ENCODE measurements at places on chromosomes 4 and X.

DNA sequence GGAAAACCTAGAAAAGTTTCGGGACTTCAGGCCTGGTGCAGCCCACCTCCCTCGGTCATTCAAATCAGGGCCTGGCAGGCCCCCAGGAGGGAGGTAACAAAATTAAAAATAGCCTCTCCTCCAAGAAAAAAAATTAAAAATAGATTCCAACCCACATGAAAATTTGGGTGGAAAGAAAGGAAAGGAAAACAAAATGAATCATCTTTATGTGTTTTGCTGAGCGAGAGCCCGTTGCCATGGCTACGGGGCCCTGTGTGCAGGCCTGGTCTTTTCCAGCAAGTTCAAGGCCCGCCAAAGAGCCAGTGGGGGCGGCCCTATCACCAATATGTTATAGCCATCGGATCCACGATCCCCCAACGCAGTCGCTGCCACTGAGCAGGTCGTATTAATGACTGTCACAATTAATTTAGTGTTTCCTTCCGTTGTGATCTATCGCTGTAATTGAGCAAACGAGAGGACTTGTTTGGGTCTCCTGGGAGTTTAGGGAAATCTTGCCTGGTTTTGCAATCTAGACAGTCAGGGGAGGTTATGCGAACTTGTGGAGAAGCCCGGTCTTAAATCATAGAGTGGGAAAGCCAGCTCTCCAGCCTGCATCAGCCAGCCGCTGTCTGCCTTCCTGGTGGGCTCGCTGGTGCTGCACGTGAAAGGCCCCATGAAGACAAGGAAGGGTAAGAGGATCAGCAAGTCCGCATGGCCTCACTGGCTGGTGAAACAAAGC lies 452.4 kb downstream of the BCOR start:
- peak; percentile 13 for DNase-seq

- DNase-seq = peak; percentile 21
These were observed 6.8 kb upstream of the FGF2 start for GRCh38 chr4:122819708-122820449.

DNA sequence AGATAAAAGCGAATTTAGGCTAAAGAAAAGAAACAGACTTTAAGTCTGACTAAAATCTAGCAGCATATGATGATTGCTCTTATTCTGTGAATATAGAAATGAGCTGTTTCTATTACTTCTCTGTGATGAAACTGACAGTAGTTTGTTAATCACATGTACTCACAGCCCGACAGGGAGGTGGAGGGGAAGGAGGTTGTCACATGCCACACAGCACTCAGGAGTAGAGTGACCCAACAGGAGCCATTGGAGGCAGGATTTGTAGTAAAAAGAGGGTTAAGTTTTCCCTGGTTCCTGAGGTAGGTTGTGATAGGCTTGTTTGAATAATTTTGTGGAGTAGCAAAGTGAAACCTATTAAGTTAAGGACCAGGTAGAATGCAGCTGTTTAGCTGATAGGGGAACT lies 495.9 kb downstream of the CENPC start:
- DNase-seq = no peak

GRCh38 chr4:174189392-174190015 lies 94.0 kb downstream of the FBXO8 start:
- no peak for DNase-seq

- DNase-seq = peak; percentile 53
These were observed 394 bp downstream of the MED14 start for GRCh38 chrX:40734971-40735324.

DNA sequence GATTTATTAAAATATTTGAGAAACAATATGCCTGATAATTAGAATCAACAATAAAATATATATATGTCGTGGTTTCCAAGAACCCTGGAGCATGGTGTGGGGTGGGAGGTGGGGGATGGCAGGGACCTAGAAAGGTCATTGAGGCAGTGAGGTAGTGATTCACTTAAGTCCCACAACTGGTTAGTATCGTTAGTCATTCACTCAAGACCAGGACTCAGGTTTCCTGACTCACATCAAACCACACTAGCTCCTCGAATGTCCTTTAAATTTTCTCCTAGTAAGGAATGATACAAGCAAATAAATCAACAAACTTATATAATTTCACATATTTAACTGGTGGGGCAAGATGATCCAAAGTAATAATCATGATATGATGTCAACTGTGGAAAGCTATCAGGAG lies 158.8 kb upstream of the AADAT start:
- DNase-seq = no peak

- DNase-seq = peak; percentile 90
These were observed 23.6 kb upstream of the YTHDC1 start for GRCh38 chr4:68373513-68373912.

- no peak for DNase-seq
These were observed 25.4 kb upstream of the PPP1R2C start for GRCh38 chrX:42803320-42803719.

- DNase-seq = peak; percentile 61
These were observed 18.4 kb downstream of the IL21 start for GRCh38 chr4:122602277-122603142.

DNA sequence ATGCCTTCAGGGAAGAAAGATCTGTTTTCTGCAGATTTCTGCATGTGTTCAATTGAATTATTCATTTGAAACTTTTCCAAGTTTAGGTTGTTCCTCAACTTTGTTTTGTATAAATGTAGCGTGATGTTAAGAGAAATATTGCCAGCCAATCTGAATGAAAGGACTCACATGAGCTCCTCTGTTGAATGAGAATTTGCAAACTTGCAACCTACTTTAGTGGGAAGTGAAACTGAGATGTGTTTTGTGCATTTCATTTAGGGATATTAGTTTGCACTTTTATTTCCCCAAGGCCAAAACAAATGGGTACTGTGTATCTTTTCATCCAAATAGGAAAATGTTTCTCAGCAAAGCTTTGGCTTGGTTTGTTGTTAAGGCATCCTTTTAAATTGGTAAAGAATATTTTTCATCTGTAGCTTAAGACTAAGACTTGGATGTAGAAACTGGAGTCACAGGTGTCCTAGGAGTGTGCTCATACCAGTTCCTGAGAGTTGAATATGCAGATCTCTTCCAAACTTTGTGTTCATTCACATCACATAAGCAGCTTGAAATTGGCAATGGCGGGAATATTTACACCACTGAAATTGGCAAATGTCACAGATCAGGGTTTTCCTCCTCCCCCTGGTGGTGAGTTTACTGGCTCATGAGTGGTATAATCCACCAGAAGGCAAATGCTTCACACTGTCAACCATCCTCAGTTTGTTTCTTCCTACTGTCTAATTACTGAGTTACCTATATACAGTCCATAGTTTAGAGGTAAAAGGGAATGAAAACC lies 193.6 kb upstream of the BANK1 start:
- peak; percentile 29 for DNase-seq

GRCh38 chrX:41258226-41258625 lies 75.7 kb upstream of the DDX3X start:
- no peak for DNase-seq
